Adipocyte (in vitro differentiated cells): ENCODE measurements at places on chromosomes 11 and 22.

GRCh38 chr11:94705419-94705818 lies 62.7 kb upstream of the AMOTL1 start:
- DNase-seq = no peak

- DNase-seq = no peak
Measured at GRCh38 chr22:22378446-22379415, 129.8 kb downstream of the ZNF280B start.

DNA sequence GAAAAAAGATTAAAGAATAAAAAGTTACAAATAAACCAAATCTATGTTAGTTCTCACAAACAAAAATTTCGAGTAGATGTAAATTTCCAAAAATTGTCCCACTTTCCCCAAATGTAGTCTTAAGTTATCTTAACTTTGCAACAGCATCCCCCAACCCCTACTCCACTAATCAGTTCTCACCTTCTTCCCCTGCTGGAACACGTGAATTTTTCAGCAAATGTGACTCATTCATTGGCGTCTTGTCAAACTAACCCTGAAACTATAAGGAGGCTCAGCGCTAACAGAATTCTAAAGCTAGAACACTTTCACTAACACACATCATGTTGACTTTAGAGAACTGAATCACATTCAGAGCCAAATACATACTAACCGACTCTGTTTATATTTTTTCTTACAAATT lies 46.1 kb downstream of the PHF21A start:
- DNase-seq = peak; percentile 43

GRCh38 chr22:37295213-37295886 lies 13.0 kb downstream of the CYTH4 start:
- no peak for DNase-seq

GRCh38 chr11:69684651-69685050 lies 9.5 kb upstream of the LTO1 start:
- no peak for DNase-seq
